ENCODE measurements at places on chromosomes 1 and 21. TPM values are rescaled to one million over a fixed set of nuclear protein-coding genes. Genes with fewer than 3 reads are reported as not detected.

The UBL4B gene
- total RNA-seq: 95.5 TPM

The TRPM2 gene
- total RNA-seq: 3.0 TPM

The DIO1 gene
- not detected for total RNA-seq

The GRIK1 gene
- total RNA-seq: 0.25 TPM

The C1QTNF12 gene
- 4.7 TPM for total RNA-seq

GRCh38 chr1:3038113-3038551 lies 16.9 kb downstream of the ACTRT2 start:
- H3K27me3 ChIP-seq: no peaks in the 10 kb centered on the region
- H3K27ac ChIP-seq: no peak overlapping the region

DNA sequence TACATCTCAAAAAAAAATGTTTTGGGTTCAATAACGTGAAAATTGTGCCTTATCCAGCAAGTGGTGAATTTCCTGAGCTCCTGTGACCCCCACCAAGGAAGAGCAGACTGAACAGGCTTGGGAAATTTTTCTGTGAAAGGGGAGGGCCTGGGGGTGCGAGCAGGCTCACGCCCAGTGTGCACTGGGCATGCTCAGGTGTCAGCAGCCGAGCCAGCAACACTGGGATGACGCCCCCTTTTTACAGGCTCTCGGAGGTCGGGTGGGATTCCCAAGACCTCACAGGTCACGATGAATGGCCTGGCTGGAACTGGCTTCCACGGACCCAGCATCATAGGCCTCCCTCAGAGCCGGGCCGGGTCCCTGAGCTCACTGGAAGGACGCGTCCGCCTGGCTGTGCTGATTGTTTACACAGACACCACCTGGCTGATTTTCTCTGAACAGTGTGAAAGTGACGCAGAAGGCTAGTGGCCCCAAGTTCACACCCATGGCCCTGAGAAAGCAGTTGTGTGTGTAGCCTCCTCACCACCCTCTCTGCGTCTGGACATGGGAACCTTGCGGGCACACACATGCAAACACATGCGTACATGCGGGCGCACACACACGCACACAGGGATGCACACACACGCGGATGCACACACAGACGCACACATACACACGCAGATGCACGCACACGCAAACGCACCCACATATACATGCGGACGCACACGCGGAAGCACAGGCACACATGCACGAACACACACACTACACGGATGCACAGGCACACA lies 9.2 kb downstream of the CSTB start:
- H3K4me3 ChIP-seq: no peak overlapping the region
- H3K27ac ChIP-seq: no peak overlapping the region
- no peaks in the 10 kb centered on the region for H3K36me3 ChIP-seq
- no peaks in the 10 kb centered on the region for H3K27me3 ChIP-seq
- H3K4me1 ChIP-seq: peaks cover 8% of the 10 kb centered on the region

- no peak for DNase-seq
- H3K4me1 ChIP-seq: no peaks in the 10 kb centered on the region
- H3K4me3 ChIP-seq: no peak overlapping the region
- no peaks in the 10 kb centered on the region for H3K27me3 ChIP-seq
- H3K36me3 ChIP-seq: no peaks in the 10 kb centered on the region
These were observed 153.1 kb upstream of the CXADR start for GRCh38 chr21:17359781-17360180.

DNA sequence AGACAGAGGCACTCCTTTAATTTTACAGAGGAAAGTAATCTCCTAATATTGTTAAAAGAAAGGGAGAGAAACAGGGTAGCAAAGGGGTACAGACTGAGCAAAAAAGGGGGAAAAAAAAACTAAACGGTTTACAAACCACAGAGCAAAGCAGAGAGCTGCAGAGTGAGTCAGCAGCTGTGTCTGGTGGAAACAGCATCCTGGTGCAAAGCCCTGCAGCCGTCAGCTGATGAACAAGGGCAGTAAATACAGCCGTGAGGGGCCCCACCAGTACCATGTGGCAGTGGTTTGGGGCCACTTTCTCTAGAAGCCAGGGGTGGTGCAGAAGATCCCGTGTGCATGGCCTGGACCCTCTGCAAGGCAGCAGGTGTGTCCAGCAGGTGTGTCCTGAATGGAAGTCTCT lies 111.3 kb downstream of the ERG start:
- H3K36me3 ChIP-seq: no peaks in the 10 kb centered on the region
- DNase-seq: no peak
- H3K27ac ChIP-seq: no peak overlapping the region

- DNase-seq: peak; percentile 88
- no peaks in the 10 kb centered on the region for H3K36me3 ChIP-seq
- peak overlapping the region; percentile 36 for H3K4me3 ChIP-seq
- no peaks in the 10 kb centered on the region for H3K27me3 ChIP-seq
- no peak overlapping the region for H3K27ac ChIP-seq
- H3K4me1 ChIP-seq: no peaks in the 10 kb centered on the region
These were observed 25.5 kb downstream of the ETV3L start for GRCh38 chr1:157073944-157074685.

- H3K36me3 ChIP-seq: no peaks in the 10 kb centered on the region
- peak; percentile 84 for DNase-seq
These were observed 8.7 kb downstream of the PLEKHA6 start for GRCh38 chr1:204350857-204351573.
